ENCODE measurements at places on chromosomes 2 and 18.

- no peak for DNase-seq
Observed at GRCh38 chr2:236239276-236240065, 24.7 kb downstream of the ASB18 start.

GRCh38 chr2:143071185-143071876, 57.9 kb upstream of the ARHGAP15 start:
- peak; percentile 97 for DNase-seq

- DNase-seq: no peak
Observed at GRCh38 chr2:126699716-126700581, 44.0 kb downstream of the GYPC start.

DNA sequence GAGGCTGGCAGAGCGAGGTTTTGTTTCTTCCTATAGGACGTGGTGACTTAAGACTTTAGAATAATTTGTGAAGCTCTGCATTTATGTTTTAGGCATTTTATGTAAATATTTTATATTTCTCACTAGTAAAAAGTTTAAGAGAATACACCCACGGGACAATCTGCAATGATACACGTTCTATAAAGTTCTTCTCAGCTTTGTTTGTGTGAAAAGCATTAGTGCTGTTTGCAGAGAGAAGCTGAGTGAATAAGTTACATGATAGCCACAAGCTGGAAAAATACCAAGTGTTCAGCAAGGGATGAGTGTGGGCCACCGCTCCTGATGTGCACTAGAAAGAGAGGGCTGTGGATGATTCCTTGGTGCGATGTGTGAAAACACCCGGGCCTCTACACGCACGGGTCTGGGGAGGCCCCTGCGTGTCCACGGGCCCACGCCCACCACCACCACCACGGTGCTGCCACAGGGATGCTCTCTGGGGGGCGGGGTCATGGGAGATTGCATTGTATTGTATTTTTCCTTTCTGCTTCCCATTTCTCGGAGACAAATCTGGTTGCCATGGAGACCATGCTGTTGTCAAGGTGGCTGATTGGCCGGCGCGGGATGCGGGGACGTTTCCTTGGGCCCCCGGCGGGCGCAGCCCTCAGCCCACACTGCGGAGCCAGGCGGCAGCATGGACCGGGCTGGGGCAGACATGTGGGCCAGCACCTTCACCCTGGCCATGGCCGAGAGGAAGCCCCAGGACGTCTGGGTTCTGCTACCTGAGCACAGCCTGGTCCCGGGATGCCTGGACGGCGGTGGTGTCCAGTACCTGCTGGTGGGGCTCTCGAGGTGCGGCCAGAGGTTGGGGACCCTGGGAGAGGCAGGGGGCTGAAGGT, at the start of gene RTP5:
Gene RTP5 (plus strand): TSS at position 643 of the 875 bp plus-strand sequence. CDS start 28 bp downstream, at position 671.
- DNase-seq: no peak

DNA sequence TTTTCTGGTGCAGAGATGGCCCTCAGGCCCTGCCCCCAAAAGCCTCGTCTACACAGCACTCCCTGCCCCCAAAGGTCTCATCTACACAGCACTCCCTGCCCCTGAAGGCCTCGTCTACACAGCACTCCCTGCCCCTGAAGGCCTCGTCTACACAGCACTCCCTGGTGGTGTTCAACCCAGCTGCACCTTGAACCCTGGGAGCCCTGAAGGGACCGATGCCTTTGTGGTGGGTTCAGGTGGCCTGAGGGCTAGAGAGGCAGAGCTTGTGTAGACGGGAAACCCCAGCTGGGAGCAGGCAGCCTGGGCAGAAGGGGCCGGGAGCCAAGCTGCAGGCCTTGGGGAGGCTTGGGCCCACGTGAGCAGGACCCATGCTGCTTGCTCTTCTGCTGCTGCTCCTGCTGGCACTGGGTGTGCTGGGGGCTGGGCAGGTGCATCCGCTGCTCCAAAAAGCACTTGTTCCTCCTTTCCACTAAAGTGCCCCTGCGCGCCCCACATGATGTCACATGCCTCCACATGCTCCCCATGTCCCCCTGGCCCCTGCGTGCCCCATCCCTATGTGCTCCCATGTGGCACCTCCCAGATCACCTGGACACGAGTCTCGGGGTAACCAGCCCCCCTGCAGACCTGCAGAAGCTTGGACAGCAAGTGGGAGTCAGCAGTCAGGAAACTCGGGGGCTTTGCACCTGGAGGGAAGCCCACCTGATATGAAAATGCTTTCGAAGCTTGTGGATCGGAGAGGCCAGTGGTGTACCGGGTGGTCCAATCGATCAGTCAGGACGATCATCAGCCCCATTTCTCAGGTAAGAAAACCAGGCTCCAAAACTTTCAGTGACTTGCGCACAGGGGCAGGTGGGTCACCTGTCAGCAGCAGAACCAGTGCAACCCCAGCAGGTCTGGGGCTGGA, 94.9 kb upstream of the CTDP1 start:
- no peak for DNase-seq

DNA sequence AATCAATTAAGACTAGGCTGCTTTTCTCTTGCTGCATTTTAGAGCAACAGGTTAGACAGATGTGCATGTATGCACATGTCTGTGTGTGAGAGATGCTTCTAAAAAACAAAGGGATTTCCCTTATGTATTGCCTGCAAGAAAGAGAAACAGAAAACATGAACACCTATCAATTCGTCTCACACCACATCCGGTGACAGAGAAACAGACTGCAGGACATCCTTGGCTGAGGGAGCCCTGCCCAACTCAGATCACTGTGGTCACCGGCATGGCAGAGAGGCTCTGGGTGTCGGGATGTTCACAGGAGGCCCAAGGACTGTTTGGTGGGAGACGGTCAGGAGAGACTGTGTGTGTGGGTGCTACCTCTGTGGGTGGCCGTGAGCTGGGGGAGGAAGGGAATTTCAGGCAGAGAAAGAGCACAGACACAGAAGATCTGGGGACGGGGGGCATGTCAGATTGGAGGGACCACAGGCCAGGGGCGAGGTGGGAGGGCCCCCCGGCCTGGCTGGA, 24.9 kb downstream of the FHL2 start:
- peak; percentile 64 for DNase-seq

DNA sequence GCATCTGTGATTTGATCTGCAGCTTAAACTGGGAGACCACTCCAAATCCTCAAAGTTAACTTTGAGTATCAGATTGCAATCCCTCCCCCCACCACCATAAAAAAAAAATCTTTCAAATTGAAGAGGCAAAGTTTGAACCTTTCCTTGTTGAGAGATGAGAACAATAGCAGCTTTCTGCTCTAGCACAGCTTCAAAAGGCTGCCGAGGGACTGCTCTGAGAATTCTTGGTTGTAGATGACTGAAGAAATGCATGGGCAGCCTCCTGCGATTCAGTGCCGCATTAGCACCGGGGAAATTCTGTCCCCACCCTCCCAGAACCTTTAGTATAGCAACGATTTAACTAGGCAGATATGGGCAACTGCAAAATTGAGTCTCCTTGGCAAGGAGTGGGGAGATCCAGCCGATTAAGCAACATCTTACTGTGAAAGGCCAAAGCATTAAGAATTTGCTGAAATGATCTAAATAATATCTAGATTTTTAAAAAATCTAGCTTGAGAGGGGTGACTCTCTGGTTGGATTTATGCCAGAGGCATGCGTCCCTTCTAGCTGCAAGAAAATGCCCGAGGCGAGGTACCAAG, 3.9 kb upstream of the SP5 start:
- DNase-seq: no peak

- DNase-seq: peak; percentile 73
Observed at GRCh38 chr2:214545898-214546542, 135.2 kb downstream of the VWC2L start.

GRCh38 chr2:201191132-201191875, 8.4 kb downstream of the CASP10 start:
- DNase-seq: no peak

DNA sequence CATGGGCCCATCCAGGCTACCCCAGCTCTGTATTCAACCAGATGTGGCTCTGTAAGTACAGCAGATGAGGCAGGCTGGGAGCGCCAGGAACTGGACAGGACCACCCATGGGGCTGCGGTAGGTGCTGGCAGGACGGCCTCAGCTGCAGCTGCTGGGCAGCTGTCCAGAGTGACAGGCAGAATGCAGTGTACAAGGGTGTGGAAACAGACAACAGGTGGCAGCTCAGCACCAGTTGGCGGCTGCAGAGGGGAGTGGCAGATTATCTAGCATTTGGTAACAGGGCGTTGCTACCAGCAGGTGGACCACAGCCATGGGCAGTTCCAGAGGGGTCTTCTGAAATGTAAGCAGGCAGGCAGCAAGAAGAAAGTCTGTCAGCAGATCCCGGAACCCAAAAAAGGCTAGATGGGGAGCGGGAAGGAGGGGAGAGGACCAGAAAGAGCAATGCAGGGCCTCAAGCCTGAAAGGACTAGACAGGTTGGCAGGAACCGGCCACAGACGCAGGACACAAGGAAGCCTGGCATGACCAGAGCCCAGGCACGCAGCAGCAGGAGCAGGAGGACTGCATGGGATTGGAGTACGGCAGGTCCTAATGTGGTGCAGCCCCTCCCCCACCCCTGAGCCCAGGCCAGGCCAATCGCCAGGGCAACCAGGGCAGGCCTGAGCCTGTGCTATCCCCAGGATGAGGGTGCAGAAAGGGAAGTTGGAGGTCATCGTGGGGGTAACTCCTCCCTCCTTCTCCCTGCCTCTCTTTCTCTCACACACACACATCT, 24.7 kb downstream of the PKDCC start:
- DNase-seq: peak; percentile 8

DNA sequence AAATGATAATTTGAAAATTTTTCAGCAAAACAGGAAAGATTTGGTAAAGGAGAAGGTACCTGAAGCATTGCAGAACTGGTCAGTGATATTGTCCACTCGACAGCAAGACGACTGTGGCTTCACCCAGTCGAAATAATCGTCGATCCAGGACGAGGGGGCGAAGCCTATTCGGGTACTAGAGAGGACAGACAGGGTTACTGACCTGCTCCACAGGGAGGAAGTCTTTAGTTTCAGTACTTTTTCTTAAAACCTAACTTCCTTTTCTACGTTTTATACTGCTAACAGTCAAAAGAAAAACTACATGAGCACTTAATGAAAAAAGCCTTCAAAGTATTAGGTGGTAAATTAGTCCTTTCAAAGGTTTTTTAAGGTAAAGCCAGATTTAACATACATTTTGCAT, 36.0 kb downstream of the RMC1 start:
- DNase-seq: no peak

- peak; percentile 20 for DNase-seq
Observed at GRCh38 chr2:199460101-199460671, 2.4 kb upstream of the SATB2 start.

DNA sequence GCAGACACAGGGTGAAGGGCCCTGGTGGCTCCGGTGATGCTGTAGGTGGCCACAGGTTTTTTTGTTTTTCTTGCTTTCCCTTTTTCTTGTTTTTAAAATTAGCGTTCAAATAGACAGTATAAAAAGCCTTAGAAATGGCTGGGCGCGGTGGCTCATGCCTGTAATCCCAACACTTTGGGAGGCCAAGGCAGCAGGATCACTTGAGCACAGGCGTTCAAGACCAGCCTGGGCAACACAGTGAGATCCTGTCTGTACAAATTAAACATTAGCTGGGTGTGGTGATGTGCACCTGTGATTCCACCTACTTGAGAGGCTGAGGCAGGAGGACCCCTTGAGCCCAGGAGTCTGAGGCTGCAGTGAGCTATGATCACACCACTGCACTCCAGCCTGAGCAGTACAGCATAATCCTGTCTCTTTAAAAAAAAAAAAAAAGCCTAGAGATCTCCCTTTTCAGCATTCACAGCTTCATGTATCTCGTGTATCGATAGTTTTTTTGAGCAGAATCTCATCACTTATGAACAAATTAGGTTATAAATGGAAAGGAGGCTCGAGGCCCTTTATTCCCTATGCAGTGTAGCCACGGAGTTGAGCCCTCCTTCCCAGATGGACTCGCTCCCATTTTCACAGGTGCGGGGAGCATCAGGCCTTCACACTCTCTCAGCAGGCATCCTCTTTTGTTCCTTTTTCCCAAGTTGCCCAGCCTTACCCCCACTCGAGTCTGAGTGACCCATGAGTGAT, 50.8 kb downstream of the EMILIN2 start:
- DNase-seq: no peak

All from bronchial epithelial cell (primary cell).